ENCODE measurements at places on chromosomes 1 and 21.

DNA sequence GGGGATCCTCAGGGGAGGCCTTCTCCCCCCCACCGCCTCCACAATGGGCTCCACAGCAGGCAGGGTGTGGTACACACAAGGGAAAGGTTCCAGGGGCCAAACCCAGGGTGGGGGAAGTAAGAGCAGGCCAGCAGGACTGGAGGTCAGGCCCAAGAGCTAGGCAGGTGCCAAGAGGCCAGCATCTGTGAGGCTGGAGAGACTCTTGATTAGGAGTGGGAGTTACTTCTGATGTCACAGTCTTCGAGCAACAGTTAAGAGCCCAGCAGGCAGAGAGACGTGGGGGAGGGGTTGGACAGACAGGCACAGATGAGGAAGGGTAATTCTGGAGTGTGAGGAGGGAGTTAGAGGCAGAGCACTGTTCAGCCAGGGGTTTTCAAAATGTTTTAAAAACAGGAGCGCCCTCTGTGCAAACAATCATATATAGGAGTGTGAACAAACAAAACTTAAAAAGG is 55.8 kb downstream of the SLC9A1 start:
- DNase-seq, result no peak

GRCh38 chr1:232020352-232020751 is 393.8 kb downstream of the DISC1 start:
- DNase-seq, result no peak

DNA sequence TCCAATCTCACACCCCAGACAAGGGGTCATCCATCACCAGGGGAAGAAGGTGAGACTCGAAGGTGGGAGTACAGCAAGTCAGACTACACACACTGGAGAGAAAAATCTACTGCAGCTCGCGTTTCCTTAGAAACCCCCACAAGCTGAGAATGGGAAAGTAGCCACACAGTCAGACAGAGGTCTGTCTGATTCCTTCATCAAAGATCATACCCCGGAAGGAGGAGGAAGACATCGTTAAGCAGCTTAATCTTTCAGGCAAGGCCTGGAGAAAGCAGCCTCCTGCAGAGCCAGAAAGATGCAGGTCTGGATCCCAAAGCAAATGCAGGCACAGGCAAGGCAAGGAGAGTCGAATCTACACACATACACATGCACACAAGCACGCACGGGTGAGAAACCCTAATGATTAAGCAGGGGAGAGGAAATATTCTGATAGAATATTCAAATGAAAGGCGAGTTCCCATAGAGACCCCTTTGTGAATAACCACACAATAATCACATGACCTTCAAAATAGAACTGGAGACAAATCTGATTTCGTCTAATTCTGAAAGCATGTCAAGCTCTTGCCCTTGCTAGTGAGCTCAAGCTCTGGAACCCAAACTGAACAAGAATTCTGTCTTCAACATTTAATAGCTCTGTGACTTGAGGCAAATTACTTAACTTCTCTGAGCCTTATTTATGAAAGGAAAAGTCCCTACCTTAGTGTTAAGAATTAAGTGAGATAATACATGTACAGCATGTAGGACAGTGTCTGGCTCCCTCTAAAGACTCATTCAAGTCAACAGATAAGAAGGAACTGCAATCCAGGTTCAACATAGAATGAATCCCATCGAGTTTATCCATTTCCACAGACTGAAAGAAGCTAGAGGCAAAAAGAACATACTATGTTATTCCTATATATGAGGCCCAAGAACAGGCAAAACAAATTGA is 387.8 kb downstream of the OMA1 start:
- no peak for DNase-seq

- DNase-seq, result no peak
Observed at GRCh38 chr1:21241771-21242581, 48.3 kb downstream of the ECE1 start.

- no peak for DNase-seq
Observed at GRCh38 chr1:172085317-172085716, 244.0 kb downstream of the DNM3 start.

GRCh38 chr21:32962268-32962667 is 63.5 kb upstream of the OLIG2 start:
- no peak for DNase-seq

- DNase-seq, result no peak
Observed at GRCh38 chr1:84635429-84635828, 54.8 kb downstream of the SSX2IP start.

- DNase-seq, result no peak
Observed at GRCh38 chr1:113452921-113453770, 62.8 kb downstream of the MAGI3 start.

GRCh38 chr1:167175901-167176300 is 44.8 kb upstream of the POU2F1 start:
- DNase-seq, result no peak
